ENCODE measurements at places on chromosomes 6 and 20. TPM values are rescaled to one million over a fixed set of nuclear protein-coding genes. Genes with fewer than 3 reads are reported as not detected.

DEFB114 gene
- total RNA-seq: not detected

GPR63 gene
- 0.61 TPM for total RNA-seq

PLA2G7 gene
- not detected for total RNA-seq

DOK5 gene
- total RNA-seq: not detected

ME1 gene
- 40.1 TPM for total RNA-seq

TMEM244 gene
- total RNA-seq: not detected

PGBD1 gene
- 5.3 TPM for total RNA-seq

PTK6 gene
- 2.4 TPM for total RNA-seq

BPI gene
- total RNA-seq: not detected

Measured in A549 treated with CpdA at 1 μM for 4 hours (cell line).